ENCODE measurements at places on chromosomes 2 and 18.

GRCh38 chr2:45895241-45895861 lies 243.9 kb downstream of the PRKCE start:
- DNase-seq, result no peak

DNA sequence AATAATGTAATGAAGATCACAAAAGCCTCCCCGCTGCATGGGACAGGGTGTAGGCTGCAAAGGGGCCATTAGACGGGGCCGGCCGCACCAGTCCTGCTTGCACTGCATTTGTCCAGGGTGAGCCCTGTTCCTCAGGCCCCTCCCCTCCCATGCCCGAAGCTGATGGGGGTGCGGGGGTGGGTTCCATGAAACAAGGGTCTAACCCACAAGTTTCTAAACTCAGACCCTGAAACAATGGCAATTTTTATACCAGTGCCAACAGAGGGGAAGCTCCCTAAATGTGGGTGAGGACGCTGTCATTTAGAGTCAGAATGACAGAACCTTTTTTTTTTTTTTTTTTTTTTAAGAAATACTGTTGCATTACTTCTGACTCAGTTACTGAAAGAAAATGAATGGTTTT lies 39.7 kb downstream of the HS6ST1 start:
- DNase-seq, result no peak

DNA sequence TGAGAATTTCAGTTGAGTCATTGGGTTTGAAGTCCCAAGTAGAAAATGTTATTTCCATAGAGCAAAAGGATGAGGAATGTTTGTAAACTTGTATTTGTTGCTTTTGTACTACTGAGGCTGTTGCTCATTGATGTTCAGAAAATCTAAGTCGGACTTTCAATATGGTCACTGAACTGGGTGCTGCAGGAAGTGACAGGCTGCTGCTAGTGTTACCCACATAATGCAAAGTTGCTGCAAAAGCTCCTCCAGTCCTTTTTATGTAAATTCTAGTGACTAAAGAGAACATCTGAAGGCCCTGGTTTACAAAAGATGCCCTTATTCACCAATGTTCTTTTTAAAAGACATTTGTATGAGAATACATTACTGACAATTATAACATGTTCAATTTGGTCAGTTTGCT lies 131.1 kb upstream of the FAM98A start:
- DNase-seq, result no peak

DNA sequence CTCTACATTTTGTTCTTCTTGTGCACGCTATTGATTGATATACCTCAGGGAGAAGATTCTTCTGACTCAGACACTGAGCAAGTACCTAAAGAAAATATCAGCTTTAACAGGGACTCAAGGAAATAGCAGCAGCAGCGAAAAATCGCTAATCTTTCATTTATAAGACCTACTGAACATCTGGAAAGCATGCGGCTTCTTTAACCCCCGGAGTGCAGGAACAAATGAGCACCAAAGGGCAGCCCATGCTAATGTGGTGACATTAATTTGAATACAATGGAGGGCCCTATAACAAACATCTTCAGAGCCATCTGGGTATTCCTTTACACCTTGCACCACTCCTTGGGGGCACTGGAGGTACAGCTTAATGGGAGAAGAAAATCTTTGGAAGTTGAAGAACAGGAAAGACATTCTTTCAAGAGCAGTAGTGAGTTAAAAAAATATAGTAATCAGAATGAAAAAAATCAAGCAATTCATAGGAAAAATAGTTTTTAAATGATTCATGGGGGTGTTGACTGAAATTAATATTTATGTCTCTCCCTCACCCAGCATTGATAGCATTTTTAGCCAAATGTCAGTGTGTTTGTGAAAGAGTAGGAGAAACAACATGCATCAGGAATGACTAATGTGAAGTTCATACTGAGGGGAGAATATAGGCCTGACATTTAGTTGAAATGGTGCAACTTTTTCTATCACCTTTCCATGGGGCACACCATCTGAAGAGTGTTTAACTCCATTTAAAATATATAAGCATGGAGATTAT lies 281.7 kb downstream of the HRH4 start:
- DNase-seq, result no peak

GRCh38 chr18:9616049-9616448 lies 1.7 kb upstream of the PPP4R1 start:
- DNase-seq, result no peak

GRCh38 chr18:67553437-67553836 lies 36.9 kb upstream of the DSEL start:
- DNase-seq, result no peak

DNA sequence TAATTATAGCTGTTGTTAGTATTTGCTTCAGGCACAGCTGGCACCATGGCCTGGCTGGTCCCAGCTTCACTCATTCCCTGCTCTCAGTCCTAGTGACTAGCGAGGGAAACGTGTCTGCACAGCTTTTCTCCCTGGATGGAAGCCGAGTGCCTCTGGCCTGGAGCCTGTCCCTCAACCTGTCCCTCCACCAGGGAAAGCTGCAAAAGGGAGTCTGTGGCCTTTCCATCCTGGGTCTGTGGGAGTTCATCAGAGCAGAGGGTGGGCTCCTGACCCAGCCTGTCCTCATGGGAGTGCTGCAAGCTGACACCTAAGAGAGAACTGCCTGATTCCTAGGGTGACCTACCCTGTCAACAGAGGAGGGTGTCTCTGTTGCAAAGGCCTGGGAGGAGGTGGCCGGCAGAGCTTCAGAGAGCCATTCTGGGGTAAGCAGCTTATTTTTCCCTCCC lies 118.3 kb downstream of the CAPN13 start:
- DNase-seq, result no peak

DNA sequence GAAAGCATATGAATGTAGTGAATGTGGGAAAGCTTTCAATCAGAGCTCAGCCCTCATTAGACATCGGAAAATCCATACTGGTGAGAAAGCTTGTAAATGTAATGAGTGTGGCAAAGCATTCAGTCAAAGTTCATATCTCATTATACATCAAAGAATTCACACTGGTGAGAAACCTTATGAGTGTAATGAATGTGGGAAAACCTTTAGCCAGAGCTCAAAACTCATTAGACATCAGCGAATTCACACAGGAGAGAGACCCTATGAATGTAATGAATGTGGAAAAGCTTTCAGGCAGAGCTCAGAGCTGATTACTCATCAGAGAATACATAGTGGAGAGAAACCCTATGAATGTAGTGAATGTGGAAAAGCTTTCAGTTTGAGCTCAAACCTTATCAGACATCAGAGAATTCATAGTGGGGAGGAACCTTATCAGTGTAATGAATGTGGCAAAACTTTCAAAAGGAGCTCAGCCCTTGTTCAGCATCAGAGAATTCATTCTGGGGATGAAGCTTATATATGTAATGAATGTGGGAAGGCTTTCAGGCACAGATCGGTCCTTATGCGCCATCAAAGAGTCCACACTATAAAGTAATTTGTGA lies 5.0 kb downstream of the ZNF397 start:
- no peak for DNase-seq

- no peak for DNase-seq
Observed at GRCh38 chr18:28729321-28729720, 552.4 kb upstream of the CDH2 start.

- no peak for DNase-seq
Observed at GRCh38 chr2:51918113-51918512, 886.2 kb upstream of the NRXN1 start.

DNA sequence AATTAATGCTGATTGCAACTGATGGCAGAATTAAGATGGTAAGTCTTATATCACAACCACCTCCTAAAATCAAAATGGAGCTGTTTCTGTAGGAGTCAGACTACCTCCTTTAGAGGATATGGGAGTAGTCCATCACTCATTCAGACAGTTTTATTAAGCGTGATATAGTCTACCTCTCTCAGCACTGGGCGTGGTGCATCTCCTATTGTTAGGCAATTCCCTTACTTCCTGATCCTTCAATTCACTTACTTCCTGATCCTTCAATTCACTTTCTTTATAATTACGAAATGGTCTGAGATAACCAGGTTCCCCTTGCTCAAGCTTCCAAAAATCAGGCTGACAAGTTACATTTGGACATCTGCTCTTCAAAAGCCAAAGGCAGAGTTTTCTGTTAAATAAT lies 31.9 kb downstream of the ATP8B1 start:
- DNase-seq, result no peak

DNA sequence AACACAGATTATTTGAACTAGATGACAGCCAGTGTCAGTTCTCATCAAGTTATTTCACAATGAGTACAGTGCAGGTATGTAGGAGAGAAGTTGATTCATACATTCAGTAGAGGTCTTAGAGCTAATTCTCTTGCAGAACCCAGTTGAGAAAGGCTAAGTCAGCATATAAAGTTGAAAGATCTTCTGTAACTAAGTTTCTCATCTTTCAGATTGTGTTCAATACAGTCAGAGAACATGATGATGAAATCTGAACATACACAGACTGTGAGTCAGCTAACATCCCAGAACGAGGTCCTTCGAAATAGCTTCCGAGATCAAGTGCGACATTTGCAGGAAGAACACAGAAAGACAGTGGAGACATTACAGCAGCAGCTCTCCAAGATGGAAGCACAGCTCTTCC lies 41.9 kb upstream of the LIMS1 start:
- no peak for DNase-seq

DNA sequence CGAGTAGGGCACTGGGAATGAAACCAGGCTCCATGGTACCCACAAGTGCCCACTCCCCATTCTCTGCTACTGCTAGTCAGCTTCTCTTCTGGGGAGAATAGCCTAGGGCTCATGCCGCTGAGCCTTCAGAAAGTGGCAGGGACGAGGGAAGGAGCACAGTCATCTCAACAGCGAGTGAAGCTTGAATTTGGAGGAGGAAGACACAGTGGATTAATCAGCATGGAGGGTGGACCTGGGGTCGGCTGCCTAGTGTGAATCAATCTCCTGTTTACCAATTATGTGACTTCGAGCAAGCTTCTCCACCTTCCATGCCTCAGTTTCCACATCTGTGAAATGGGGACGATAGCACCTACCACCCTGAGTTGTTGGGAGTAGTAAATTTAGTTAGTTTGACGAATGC lies 157.0 kb downstream of the SEPTIN10 start:
- DNase-seq, result no peak

- DNase-seq, result no peak
Observed at GRCh38 chr18:58800582-58800981, 64.1 kb upstream of the ZNF532 start.

GRCh38 chr2:227717687-227718567 lies at the start of gene SLC19A3:
Gene SLC19A3, minus strand, starts transcription at chr2:227718028. Its CDS starts 15,710 bp downstream, at chr2:227702318.
- DNase-seq, result no peak

DNA sequence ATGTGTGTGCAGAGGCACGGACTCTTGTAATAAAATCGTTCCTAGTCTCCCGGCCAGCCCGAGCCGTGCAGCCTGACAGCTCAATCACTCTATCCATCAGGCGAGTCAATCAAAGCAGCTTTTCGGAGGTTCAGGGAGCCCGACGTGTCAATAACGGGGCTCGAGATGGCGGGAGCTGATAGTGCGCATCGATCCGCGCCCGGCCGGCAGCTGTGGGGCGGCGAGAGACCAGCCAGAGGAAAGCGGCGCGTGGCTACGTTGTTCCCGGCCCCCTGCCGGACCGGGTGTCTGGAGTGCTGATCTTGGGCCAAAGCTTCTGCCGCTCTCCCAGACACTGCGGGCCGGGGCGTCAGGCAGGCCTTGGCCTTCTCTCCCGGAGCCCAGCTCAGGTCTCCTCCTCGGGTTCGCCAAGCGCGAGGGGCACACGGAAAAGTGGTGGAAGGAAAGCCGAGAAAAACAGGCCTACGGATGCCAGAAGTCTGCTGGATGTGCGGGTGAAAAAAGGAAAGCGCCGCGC lies 2.4 kb downstream of the EN1 start:
- DNase-seq, result no peak

GRCh38 chr2:29691391-29691950 lies 229.9 kb downstream of the ALK start:
- no peak for DNase-seq

DNA sequence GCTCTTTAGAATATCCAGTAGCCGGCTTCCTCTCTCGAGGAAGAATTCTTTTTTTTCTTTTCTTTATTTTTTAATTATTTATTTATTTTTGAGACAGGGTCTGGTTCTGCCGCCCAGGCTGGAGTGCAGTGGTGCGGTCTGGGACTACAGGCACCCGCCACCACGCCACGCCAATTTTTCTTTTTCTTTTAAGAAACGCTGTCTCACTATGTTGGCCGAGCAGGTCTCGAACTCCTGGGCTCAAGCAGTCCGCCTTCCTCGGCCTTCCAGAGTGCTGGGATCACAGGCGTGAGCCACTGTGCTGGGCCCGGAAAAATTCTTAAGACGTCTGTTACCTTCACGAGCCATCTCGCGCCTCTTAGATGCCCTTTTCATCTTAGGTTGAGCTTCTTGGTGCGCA lies 931 bp upstream of the TMEM131 start:
- no peak for DNase-seq

GRCh38 chr2:104050656-104051242 lies 803.2 kb upstream of the POU3F3 start:
- DNase-seq, result no peak

DNA sequence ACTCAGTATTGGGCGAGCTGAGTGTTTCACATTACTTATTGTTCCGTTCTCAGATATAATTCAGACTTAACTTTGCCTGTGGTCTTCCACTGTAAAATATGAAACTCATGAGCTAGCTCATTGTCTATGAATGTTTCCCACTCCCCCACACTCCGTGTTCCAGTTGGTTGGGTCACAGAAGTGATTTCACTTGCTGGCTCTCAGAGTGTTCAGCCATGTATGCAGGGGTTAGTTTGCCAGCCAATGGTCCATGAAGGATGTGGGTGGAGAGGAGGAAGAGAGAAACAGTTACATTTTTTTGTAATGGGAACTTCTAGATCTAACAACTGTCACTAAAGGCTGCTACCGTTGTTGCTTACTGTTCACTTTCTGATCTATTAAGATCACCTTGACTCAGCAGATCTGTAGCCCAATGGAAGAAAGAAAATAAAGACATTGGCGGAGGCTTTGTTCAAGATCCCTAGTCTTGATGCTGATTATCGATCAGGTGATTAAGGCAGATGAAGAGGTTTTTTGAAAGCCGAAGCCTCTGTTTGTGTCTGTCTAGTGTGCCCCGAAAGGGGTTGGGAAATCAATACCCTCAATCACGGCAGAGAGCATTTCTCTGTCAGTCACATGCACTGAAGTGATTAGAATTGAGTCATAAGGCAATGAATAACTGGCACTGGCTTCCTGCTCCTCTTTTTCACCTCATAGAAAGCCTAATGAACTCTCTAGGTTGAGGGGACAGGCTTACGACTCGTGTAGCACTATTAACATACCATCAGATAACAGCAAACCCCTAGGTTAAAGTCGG lies 279.7 kb upstream of the FIGN start:
- no peak for DNase-seq

- no peak for DNase-seq
Observed at GRCh38 chr2:59389240-59389639, 1148.1 kb upstream of the FANCL start.

DNA sequence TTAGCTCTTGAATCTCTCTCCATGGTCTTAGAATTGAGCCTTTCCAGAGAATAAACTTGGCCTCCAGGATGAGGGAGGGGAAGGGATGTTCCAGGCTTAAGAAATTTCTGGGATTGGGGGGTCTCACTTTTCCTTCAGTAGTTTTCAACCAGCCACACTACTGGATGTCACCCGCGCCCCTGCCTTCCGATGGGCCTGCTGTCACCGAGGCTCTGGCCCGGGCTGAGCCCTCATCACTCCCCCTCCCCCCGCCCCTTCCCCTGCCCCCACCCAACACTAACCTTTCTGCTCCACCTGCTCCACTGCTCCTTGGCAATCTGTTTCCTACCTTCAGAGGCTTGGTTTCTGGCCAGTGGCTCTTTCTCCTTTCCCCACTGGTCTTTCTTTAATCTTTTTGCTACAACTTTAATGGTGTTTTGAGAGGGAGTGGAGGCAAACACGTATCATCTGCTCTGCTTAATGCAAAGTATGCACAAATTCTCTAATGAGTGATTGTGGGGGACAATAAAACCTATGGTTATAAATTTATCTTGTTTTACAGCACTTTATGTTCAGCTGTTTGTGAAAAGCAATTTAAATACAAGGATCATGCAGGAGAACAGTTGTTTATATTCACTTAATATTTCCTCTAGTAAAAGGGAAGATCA lies 155.1 kb downstream of the WDSUB1 start:
- no peak for DNase-seq

All from activated gamma-delta T cell treated with Interleukin-2 at 50 U/mL for 16 hours (primary cell).